ENCODE measurements at places on chromosomes 1 and 21.

- no peak for DNase-seq
Measured at GRCh38 chr1:213934649-213935048, 53.1 kb upstream of the PROX1 start.

DNA sequence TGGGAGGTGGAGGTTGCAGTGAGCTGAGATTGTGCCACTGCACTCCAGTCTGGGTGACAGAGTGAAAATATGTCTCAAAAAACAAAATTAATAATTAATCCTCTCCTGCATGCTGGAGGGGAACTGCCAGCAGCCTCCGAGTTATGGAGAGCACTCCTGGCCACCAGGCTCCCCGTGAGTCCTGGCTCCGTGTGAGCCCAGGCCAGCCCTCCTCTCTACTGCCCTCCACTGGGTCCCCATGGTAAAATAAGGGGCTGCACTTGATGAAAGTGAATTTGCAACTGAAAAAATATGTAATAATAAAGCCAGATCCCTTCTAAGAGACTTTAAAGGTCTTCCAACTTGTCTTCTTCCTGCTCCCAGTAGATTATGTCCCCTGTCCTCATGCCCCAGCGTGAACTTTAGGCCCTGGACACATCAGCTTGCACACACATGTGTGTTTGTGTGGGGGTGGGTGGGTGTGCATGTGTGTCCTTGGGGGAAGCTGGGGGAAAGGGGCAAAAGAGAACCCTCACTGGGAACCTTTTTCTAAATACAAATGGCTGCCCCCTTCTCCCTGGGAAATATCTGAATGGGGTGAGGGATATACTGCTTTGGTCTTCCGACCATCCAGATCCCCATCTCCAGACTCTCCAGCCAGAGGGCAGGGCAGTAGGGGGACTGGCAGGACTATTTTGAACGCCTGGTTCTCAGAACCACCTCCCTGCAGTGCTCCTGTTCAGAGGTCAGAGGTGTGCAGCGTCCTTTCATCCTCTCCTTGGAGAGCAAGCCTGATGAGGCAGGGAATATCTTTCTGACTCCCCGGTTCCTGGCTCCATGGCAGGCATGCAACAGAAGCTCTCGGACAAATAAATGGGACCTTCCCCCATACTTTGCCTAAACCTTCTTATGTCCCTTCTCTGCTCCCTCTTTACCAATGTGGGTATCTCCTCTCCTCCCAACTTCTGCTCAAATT is 26.2 kb downstream of the NEK2 start:
- DNase-seq = peak; percentile 64

DNA sequence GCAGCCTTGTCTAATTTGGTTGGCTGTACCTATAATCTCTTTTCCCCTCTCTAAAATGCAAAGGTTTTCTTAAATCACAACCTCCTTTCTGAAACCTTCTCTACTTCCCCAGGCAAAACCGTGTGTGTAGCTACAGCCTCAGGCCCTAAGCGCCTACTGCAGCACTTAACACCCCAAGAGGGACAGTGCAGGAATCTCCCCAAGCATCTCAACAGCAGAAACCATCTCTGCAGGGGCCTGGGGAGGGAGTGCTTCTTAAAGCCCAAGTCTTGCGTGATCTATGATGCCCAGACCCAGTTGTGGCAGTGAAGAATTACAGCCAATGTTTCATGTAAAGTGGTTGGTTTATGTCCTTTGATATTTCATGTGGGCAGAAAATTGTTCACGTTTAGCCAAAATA is 159.3 kb downstream of the DSCAM start:
- DNase-seq = no peak

DNA sequence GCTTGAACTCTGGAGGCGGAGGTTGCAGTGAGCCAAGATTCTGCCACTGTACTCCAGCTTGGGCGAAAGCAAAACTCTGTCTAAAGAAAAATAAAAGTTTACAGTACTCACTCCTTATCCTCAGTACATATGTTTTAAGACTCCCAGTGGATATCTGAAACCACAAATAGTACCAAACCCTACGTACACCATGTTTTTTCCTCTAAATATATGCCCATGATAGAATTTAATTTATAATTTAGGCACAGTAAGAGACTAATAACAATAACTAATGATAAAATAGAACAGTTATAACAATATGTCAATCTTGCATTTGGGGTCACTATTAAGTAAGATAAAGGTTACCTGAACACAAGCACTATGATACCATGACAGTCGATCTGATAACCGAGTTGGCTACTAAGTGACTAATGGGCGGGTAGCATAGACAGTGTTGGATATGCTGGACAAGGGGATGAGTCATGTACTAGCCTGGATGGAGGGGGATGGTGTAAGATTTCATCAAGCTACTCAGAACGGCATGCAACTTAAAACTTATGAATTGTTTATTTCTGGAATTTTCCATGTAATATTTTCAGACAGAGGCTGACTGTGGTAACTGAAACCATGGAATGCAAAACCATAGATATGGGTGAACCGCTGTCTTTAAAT is 43.7 kb downstream of the ST7L start:
- DNase-seq = peak; percentile 21

- peak; percentile 58 for DNase-seq
Measured at GRCh38 chr1:31639543-31639942, 5.1 kb downstream of the PEF1 start.

Measured in NB4 (cell line).